ENCODE measurements at places on chromosomes 5 and 9. TPM values are rescaled to one million over a fixed set of nuclear protein-coding genes. Genes with fewer than 3 reads are reported as not detected.
A peak's percentile ranks its signal among the peaks of the same experiment; 100 is the strongest.

DNA sequence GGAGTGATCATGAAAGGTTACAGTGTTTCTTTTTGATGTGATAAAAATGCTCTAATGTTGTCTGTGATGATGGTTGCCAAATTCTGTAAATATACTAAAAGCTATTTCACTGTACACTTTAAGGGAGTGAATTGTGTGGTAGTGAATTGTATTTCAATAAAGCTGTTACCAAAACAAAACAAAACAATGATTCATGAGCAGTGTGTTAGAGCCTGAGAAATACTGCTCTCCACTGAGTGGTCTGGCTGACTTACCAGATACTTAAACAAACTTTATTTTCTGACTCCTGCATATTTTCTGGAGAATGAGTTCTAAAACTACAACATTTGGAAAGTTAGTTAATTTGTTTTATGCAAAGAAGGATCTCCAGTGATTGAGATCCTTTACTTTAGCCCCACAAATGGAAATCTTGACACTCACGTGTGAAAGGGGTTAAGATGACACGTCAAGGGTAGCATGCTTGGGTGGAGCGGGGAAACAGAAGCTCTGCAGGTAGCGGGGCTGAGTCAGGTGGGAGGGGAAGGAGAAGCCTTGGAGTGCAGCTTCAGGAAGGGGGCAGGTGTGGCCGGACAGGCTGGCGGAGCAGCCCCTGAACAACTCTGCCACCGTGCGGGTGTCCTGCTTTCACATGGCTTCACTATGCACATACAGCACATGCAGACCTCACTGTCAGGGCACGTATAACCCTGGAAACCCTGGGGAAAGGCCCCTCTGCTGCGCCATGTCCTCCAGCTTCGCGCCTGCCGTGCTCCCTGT is 256.7 kb downstream of the IRX1 start:
- DNase-seq = no peak

DNA sequence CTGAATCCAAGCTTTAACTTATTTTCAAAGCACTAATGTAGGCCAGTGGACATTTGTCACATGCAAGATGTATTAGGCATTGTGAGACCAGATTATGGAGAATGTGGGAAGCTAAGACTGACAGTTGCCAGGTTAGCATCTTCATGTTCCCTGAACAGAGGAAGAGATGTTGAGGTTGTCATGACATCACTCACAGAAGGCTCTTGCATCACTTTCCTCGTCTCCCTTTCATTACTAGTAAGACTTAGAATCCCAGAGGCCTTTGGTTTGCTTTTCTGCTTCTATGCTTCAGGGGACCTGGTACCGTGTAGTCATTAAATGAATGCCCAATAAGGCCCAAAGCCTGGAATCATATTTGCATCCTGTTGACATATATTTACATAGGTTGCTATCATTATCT is 76.4 kb upstream of the RPS23 start:
- no peak for DNase-seq

DNA sequence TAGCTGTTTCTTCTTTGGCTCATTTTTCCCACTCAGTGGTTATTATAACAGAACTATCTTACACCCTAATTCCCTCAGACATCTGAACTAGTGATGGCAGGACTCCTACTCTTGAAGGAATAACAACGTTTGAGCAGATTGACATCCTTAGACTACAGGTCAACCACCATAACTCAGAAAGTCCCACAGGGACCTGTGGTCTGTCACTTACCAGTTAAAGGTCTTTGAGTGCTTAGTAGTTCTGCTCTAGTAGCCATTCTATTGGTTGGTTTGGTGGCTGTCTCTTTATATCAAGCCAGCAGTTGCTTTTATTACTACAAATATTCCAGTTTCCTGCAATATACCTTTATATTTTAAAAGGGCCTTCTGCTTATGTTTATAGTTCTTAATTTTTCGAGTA is 67.2 kb upstream of the FCHO2 start:
- DNase-seq = no peak

The DMAC1 gene
- total RNA-seq = 12.2 TPM

- peak; percentile 80 for DNase-seq
Observed at GRCh38 chr9:21993893-21994555, at the start of gene CDKN2A. Gene CDKN2A (minus strand): TSS chr9:21994392.

DNA sequence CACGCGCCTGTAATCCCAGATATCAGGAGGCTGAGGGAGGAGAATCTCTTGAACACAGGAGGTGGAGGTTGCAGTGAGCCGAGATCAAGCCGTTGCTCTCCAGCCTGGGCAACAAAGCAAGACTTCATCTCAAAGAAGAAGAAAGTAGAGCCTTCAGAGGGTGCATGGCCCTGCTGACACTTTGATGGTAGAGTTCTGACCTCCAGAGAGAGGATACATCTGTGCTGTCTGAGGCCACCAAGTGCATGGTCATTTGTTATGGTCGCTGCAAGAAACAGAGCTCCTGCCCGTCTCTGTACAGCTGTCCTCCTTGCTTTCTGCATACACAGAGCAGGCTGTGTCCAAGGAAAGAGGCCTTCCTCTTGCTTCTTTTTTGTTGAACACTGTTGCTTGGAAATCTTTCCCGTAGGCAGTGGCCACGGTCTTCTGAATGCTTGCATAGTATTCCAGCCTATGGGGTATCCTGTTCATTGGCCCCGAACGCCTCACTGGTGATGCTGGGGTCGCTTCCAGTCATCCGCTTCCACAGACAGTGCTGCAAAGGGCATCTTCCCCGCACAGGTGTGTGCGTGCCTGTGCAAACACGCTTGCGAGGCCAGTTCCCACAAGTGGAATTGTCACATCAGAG is 36.8 kb upstream of the UNC5A start:
- DNase-seq = no peak

DNA sequence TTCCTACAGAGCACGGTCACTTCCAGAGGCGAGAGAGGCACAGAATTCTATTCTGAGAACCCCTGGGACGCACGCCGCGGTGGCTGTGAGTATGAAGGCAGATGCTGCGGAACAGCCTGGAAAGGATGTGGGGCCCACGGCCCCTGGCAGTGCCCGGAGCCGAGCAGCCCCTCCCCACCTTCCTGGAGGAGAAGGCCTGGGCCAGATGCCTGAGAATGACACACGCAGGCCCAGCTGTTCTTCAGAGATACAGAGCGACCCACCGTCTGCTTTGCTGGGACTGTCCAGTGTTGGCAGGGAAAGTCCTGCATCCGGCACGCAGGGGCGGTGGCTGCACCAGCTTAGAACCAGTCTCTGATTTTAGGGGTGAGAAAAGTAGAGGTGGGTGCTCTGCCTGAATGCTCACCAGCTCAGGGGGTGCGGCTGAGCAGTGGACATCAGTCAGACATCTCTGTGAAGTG is 116.7 kb upstream of the LPCAT1 start:
- no peak for DNase-seq

The PHYHD1 gene
- total RNA-seq = not detected

GRCh38 chr9:133694686-133695085 is 43.5 kb downstream of the SARDH start:
- DNase-seq = no peak

The NME5 gene
- 0.25 TPM for total RNA-seq

DNA sequence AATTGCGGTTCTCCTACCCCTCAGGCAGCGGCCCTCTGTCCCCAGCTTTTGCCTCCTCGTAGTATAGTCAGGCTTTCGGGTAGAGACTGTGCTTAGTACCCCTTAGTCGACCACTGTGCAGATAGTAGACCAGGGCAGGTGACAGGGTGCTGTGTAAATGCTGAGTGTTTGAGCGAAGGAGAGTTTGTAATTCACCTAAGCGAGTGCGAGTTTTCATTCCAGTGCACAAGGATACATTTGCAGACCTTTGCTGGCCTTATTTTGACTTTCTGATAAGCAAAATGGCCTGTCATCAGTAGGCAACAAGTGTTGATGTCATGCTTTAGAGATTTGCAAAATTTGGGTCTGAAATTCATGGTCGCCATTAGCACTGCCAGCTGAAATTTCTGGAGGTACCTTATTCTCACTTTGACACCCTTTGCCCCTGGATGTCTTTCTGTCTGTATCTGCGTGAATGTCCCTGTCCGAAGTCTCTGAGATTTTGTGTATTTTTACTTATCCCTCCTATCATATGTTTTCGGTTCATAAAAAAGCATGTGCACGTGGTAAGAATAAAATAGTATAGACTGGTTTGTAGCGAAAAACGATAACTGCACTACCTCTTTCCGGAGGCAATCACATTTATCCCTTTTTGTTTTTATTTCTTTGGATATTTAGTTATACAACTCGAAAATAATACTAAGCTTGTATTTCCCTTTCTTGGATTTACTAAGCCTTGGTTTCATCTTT is 1.9 kb downstream of the LMNB1 start:
- DNase-seq = no peak

DNA sequence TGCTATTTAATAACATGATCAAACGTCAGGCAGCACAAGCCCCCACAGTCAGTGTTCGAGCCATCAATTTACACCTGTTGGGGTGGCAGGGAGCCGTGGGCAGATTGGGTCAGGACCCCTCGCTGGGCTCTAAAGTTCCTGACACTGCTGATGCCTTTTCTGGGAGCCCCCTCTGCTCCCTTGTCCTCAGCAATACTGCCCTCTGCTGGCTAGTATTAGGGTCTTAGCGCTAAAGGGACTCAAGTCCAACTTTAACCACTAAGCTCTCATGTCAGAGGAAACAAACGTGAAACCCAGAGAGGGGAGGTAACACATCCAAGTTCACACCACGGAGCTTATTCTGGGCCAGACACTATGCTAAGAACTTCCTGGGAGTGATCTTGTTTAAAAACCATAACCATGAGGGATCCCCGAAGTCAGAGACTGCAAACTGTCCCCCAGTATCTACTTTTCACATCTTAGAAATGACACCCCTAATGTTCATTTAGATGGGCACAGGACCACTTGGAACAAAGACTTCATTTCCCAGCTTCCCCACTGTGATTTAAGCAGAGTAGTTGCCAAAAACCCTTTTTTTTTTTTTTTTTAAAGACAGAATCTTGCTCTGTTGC is 20.4 kb downstream of the ANKS6 start:
- peak; percentile 56 for DNase-seq

DNA sequence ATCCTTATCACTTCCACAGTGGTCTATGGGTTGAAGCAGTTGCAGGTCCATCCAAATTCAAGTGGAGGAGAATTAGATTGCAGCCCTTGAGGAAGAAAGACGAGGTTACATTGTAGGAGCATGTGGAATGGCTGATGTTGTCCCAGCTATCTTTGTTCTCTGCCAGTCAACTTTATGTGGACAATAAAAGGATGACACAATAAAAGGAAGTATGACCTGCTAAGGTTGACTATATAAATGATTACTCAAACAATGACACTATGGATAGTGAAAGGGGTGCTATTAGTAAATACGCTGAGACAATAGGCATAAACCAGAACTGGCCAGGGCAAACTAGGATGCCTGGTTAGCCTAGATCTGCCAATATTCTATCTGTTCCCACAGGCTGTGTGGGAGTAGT is 12.8 kb upstream of the ZNF618 start:
- no peak for DNase-seq

The FYB1 gene
- total RNA-seq = not detected

GRCh38 chr9:129874261-129875101 is 39.2 kb downstream of the USP20 start:
- no peak for DNase-seq

The ZDHHC11B gene
- not detected for total RNA-seq

DNA sequence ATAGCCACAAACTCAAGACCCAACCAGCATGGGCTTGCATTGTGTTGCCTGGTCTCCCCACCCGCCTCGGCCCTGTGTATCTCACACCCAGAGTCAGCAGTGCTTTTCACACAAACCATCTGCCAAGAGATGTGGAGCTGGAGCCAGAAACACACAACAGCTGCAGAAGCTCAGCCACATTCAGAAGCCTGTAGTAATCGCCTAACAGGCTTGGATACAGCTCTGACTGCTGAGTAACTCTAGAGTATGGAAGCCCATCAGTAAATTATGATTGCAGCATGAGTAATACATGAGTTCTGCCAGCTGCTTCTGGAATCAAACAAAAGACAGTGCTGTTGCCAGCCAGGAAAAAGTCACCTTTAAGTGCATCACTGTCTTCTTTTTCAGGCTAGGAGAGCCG is 16.0 kb downstream of the TEK start:
- DNase-seq = peak; percentile 94

GRCh38 chr9:89408628-89409101 is 89.2 kb downstream of the SEMA4D start:
- peak; percentile 89 for DNase-seq

The GLDC gene
- 0.39 TPM for total RNA-seq

Data from M059J (cell line).